ENCODE measurements at places on chromosomes 1 and 21.
A peak's percentile ranks its signal among the peaks of the same experiment; 100 is the strongest.

GRCh38 chr1:6332821-6333220 lies 60.7 kb downstream of the ACOT7 start:
- no peak for DNase-seq

- DNase-seq = no peak
Observed at GRCh38 chr1:65259816-65260215, 49.5 kb upstream of the DNAJC6 start.

DNA sequence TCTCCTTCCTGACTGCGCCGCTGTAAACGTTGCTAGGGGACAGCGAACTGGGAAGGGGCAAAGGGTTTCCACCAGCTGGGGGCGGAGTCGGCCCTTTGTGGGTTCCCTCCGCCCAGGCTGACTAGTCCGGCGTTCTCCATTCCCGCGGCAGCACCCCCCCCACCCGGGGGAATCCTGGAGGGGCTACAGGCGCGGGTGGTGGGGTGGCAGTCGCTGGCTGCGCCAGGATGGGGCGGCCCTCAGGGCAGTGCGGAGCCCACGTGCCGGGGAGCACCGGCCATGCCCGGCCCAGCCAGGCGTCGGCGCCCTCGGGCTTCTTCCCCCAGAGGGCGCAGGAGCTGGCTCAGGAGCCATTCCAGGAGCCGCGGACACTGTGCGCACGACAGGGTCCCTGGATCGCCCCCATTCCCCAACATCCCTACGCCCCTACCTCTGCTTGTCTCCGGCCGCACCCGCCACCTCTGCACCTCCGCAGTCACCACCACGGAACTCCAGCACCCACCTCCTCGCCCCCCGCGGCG lies 476 bp downstream of the BATF3 start:
- DNase-seq = peak; percentile 13

DNA sequence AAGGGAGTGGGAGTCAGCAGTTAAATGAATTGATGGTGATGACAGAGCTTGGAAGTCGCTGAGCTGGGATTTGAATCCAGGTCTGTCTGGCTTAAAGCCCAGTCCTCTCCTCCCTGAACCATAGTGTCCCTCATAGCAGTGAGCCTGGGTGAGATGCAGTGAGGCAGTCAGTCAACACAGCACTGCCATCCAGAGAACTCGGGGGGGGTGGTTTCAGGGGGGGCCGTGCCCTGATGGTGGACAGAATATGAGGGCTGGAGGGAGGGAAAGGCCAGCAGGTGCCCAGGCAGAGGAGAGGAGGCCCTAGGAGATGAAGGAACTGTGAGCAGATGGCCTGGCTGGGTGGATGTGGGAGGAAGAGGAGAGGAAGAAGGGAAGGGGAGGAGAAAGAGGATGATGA lies 405.6 kb downstream of the PTPRU start:
- DNase-seq = no peak

GRCh38 chr21:31556662-31557061 lies 102.8 kb upstream of the SOD1 start:
- DNase-seq = no peak

DNA sequence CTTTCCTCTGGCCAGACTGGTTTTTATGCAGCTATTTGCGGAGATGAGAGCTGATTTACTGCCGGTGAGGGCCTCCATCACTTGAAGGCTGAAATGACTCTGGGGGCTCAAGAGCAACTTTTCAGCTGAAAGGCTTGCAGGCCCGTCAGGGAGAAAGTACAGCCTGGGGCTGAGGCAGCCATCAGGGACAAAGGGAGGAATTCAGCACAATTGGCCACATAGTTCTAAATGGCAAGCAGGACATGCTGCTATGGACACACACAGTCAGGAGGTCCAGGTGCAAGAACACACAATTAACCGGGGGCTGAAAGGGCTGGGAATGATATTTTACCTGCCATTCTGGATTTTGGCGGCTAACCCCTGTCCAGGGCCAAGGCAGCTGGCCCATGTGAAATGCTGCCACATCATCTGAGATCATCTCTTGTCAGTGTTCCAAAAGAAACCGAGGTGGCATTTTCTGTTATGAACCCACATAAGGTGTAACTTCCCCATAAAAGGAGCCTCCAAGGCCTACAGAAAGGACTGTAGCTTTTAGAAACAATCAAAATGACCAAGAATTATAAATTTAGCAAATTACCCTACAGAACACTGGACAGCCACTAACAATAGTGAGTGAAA lies 58.2 kb downstream of the LMX1A start:
- no peak for DNase-seq

DNA sequence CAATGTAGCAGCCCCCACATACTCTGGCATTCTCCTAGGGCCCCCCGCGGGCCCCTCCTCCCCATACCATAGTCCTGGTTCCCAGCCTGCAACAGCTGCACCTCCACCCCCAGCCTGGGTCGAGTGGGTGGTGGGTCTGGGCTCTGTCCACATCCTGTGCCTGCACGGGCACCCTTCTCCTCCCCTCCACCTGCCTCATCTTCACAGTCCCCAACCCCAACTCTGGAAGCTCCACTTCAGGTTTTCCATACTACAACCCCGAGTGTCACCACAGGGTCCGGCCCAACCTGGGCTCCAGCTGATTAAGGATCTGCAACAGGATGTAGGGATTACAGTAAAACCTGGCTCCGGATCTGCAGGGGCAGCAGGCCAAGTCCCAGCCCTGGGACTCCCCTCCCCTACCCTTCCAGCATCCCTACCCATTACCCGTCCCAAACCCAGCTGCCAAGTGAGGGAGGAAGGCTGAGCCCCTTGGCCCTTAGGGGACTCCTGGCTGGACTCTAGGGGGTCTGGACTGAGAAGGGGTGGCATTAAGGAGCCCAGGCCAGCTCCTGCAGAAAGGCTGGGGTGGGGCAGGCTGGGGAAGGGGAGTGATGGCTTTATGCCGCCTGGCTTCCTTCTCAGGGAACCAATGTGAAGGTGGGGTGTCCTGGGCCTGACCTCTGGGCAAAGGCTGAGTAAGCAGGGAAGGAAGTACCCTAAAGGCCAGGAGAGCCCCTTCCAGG lies 116.8 kb downstream of the CASZ1 start:
- peak; percentile 55 for DNase-seq

- DNase-seq = no peak
Observed at GRCh38 chr1:89701746-89702241, 68.9 kb downstream of the LRRC8C start.

GRCh38 chr1:241924080-241924808 lies 33.3 kb upstream of the BECN2 start:
- no peak for DNase-seq

DNA sequence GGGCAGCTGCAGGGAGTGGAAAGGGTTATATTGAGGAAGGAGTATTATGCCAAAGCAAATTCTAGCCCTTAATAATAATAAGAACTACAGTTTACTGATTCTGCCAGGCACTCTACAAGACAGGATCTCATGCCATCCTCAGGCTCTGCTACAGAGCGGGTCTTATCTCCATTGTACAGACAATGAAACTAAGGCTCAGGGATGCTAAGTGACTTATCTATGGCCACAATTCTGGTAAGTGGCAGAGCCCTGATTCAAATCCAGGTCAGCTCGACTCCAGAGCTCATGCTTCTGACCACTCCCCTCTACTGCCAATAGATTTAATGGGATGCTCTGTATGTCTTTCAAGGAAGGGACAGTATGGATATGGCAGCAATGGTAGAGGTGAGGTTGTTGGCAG lies 146.1 kb upstream of the CD34 start:
- no peak for DNase-seq

GRCh38 chr1:101482306-101482705 lies 245.5 kb downstream of the S1PR1 start:
- no peak for DNase-seq

DNA sequence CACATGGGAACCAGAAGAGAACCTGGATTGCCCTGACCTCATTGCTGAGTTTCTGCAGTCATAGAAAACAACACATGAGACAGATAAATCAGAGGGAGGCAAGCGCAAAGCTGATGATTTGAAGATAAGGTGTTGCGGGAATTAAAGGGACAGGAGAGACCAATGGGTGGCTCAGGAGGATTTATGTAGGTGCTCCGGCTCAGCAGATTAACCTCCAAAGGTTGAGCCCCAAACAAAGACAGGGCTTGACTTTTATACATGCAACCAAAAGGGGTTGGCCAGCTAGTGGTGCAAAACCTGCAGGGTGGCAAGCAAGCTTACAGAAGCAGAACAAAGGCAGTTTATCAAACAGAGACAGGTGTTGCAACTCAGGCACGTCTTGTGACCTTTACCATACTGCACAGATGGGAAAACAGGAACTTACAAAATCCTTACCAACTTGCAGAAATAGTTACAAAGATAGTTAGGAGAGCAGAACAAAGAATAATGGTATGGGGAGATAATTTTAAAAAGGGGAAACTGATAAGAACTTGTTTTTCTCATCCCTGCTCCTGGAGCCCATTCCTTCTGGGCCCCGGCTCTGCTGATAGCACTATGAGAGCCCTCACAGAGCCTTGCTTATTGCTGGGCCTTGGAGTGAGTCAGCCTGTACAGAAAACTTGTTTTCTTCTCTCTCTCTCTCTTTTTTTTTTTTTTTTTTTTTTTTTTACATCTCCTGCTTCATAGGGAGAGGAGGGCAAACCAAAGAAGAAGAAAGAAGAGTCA lies 93.6 kb downstream of the SNRPE start:
- DNase-seq = no peak

GRCh38 chr1:236110137-236110536 lies 32.2 kb upstream of the GPR137B start:
- DNase-seq = no peak

GRCh38 chr1:184189361-184189760 lies 137.8 kb downstream of the TSEN15 start:
- no peak for DNase-seq

DNA sequence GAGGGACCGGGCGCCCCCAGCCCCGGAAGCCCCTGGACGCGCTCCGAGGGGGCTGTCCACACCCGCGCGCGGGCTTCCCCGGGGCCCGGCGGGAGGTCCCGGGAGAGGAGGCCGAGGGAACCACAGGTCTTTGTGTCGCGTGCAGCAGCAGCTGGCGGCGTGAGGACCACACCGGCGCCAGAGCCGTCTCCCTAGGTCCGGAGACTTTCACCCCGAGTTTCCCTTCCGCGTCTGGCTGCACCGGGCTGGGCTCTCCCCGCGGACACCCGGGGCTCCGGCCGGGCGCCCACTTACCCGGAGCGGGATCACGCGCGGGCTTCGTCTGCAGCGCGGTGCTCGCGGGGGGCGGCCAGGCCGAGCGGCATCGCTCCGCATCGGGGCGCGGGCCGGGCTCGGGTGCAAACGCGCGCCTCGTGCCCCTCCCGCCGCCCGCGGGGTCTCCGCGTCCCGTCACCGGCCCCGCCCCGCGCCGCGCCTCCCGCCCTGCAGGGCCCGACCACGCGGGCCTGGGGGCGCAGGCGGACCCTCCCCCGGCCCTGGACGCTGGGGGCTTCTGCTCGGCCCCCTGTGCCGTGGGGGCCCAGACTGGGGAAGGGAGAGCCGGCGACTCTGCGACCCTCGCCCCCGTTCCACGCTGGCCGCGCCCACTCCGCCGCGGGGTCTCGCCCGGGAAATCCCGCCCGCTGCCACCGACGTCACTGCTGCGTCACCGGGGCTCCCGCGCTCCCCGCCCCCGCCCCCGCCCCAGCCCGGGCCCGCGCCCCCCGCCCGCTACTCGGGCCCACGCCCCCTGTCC lies at the start of gene GNG4:
GNG4 (minus strand) TSS at position 417 of the 796 bp plus-strand sequence. CDS start 65,946 bp downstream, outside the sequence.
- no peak for DNase-seq

DNA sequence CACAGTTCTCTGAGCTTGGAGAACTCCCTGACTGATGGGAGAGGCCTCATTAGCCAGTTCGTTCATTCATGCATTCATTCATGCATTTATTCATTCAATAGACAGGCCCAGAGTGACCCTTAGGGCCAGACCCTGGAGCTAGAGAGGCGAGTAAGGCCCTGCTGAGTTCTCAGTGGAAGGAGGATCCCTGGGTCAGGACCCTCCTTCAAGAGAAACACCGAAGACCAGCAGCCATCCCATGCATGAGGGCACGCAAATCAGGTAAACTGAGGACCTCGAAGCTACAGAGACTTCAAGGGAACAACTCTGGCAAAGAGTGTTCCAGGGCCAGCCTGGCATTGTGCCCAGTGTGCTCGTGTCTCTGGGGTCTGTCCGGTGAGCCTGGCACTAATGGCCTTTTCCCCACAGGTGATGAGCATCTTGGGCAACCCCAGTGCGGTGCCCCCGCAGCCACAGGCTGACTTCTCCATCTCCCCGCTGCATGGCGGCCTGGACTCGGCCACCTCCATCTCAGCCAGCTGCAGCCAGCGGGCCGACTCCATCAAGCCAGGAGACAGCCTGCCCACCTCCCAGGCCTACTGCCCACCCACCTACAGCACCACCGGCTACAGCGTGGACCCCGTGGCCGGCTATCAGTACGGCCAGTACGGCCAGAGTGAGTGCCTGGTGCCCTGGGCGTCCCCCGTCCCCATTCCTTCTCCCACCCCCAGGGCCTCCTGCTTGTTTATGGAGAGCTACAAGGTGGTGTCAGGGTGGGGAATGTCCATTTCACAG lies 104.8 kb downstream of the PAX7 start:
- DNase-seq = no peak

DNA sequence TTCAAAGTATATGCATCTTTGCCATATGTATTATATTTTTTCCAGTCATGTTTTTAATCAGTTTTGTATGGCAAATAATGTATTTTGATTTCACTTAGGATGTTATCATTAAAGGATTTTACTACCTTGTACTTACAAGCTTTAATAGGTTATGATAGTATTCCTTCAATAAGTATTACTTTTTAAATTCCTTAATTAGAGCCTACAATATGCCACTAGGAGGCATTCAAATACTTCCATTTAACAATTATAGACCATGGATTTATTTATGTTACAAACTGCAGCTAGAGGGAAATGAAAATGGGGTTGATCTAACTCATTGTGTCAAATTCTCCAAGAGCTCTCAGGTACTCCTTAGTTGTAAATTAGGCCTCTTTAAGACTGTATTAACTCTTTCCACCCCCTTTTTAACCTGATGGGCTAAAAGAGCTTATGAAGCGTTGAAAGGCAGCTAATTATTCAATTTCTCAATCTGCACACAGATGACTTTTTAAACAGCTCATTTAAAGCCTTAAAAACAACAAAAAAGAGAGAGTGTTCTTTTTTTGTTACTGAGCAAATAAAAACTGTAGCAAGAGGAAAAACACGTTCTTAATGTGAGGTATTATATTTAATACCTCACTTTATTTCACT lies 156.2 kb downstream of the DENND1B start:
- DNase-seq = no peak

DNA sequence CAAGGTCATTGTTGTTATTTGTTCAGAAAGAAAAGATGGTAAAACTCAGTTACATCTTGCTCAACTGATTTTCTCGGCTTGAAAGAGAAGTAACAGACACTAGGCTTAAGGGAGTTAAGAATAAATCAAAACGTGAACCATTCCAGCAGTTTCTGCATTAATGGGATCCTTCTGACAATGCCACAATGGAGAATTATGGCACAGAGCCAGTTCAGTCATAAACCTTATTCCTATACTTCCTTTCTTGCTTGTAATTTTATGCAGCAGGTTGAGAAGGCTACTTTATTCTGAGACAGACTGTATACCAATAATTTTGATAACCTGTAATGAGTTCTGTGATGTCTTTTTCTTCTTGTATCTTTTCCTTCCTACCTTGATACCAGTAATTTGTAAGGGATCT lies 167.0 kb downstream of the C1orf21 start:
- no peak for DNase-seq

- peak; percentile 66 for DNase-seq
Observed at GRCh38 chr1:58783090-58783992, 506 bp downstream of the JUN start.

All from NCI-H2029 (cell line).